BE2C (cell line): ENCODE measurements at places on chromosomes 7 and 10.

- no peak for DNase-seq
These were observed 126.7 kb upstream of the PRSS58 start for GRCh38 chr7:142384493-142384922.

- DNase-seq = no peak
These were observed 129.1 kb upstream of the ITGB1 start for GRCh38 chr10:33087152-33087551.

DNA sequence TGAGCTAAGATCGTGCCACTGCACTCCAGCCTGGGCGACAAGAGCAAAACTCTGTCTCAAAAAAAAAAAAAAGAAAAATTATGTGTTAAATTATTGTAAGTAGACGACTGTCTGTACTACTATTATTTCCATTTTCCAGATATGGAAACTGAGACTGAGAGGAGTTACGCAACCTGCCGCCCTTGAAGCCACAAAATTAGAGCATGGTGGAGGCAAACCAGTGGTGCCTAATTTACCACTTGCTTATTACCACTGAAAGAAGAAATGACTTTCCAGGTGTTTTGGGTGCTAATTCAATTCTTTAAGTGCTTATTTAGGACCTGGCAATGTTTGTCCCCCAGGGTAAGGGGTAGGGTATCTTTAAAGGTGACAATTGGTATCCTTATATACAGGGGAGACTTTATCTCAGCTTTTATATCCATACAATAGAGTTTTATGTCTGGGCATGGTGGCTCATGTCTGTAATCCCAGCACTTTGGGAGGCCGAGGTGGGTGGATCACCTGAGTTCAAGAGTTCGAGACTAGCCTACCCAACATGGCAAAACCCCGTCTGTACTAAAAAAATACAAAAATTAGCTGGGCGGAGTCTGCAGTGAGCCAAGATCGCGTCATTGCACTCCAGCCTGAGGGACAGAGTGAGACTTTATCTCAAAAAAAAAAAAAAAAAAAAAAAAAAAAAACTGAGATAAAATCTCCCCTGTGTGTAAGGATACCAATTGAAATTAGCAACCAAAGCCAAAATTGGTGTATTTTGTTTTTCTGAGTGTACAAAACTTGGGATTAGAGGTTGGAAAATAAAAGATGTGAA, 16.6 kb upstream of the CAMK1D start:
- no peak for DNase-seq

DNA sequence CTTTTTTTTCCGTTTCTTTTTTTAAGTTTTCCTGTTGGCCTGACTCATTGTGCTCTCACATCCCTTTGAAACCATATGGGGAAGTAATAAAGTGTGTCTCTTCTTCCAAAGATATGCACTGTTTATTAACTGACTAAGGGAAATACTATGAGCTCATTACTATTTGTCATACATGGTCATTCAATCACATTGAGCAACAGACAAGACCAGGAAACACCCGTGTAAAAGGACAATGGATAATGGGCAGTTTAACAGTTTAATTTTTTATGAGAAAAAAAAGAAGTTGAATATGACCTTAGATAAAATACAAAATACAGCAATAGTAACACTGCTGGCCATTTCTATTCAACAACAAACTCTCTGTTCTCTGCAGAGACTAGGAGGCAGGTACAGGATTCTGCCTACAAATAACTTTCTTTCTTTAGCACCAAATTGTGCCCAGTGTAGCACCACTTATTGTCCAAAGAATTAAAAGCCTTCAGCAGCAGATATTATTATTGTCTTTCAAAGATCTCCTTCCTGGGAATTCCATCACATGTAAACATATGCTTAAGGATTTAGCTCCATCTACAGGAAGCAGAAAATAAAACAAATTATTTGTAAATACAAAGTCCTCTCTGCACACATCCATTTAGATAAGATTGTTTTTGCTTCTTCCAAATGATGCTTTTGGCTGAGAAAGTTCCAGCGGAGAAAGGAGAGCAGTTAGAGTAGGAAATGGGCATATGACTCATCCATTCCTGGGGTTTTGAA, 55.0 kb upstream of the AKR1E2 start:
- DNase-seq = no peak
